ENCODE measurements at places on chromosomes 3 and 15. TPM values are rescaled to one million over a fixed set of nuclear protein-coding genes. Genes with fewer than 3 reads are reported as not detected.

Gene GPR160
- total RNA-seq = 36.3 TPM

Gene RASL12
- 17.5 TPM for total RNA-seq

DNA sequence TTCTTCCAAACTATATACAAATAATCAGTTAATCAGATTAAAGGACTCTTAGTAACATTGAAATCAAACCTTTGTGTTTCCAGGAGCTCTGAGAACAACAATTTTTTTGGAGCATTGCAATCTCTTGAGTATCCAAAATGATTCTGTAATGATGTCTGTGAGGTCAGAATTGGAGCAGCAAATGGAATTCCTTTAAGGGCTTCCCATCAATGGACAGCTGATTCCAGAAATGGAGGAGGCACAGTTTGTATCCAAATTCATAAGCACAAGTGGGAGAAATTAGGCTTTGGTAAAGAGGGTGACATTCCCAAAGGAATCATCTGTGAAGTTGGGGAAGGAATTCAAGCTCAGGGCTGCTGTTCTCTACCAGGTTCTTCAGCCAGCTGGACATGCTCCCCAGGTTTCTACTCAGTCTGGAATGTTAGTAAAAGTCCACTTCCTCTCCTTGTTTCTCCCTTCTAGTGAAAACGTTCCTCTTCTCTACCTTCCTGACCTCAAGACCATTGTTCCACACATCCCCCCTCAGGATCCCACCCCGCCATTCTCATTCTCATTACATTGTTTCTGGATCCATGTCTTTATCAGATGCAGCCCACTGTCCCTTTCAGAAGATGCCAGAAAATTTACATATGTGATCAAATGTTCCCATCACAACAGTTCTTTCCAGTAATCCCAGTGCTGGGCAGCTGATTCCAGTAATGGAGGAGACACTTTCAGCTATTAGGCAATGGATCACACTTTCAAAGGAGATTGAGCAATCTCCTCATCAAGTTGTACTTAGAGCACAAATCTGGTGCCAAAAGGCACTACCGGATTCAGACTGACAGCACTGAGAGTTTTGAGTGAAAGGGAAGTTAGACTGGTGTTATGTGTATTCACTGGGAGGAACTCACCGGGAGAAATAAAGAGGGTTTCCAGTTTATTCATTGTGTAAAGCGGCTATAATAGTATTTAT, 391.3 kb upstream of the TPRG1 start:
- DNase-seq = no peak

DNA sequence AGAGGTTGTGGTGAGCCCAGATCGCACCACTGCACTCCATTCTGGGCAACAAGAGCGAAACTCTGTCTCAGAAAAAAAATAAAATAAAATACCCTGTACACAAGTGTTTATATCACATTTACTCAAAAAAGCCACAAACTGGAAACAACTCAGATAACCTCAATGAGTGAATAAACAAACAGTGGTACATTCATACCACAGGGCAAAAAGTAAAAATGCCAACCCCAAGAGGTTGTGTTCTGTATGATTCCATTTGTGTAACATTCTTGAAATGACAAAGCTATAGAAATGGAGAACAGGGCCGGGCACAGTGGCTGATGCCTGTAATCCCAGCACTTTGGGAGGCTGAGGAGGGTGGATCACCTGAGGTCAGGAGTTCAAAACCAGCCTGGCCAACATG, 12.9 kb downstream of the EDC3 start:
- DNase-seq = no peak

DNA sequence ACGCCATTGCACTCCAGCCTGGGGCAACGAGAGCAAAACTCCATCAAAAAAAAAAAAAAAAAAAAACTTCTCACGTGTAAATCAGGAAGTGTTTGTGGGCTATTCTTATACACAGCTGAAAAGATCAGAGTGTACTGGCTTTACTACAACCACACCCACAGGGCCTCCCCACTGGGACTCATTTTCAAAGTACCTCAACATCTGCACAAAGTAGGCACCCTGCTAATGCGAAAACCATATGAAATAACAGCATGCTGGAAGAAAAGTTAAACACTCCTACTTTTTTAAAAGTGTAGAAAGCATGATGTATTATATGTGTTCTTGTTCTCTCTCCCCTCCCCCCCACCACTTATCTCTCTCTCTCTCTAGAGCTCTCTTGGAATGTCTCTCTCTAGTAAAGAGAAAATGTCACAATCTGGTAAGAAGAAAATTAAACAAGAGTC, 11.1 kb downstream of the UACA start:
- no peak for DNase-seq

DNA sequence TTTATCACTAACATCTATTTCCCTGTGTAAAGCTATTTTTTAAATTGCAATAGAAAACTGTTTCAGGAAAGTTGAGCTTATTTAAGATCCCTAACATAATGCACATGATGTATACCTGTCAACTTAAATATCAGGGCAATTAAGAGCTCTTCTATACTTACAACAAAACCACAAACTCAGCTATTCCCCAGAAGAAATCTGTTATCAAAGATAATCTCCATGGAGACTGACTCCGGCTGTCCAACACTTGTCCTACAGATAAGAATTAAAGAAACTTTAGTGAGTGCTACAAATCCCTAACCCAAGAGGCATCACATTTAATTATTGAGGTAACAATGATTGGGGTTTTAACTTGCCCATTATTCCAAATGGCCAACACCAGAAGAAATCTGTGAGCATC, 3.4 kb downstream of the SELENOK start:
- no peak for DNase-seq
